ENCODE measurements at places on chromosomes 5 and 9. TPM values are rescaled to one million over a fixed set of nuclear protein-coding genes. Genes with fewer than 3 reads are reported as not detected.
A peak's percentile ranks its signal among the peaks of the same experiment; 100 is the strongest.

DNA sequence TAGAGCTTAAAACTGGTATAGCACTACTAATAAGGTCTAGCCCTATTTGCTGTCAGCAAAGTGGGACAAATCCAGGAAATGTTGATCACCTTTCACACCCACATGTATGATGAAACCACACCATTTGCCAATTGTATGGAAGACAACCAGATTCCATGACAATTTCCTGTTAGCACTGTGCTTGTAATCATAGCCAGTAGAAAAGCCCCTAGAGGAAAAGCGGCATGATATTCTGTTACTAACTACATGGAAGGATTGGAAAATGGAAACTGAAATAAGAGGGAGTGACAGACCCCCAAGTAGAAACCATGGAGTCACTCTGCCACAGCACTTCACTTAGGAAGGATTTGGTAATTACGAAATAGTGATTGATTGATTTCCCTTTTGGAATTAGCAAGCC, 923 bp downstream of the SPATA6L start:
- no peak overlapping the region for H3K27ac ChIP-seq
- H3K4me3 ChIP-seq = peak overlapping the region; percentile 68
- no peak for DNase-seq
- no peaks in the 10 kb centered on the region for H3K27me3 ChIP-seq

- no peaks in the 10 kb centered on the region for H3K27me3 ChIP-seq
- no peaks in the 10 kb centered on the region for H3K36me3 ChIP-seq
- no peak overlapping the region for H3K4me3 ChIP-seq
- H3K27ac ChIP-seq = no peak overlapping the region
- no peak for DNase-seq
- H3K4me1 ChIP-seq = no peaks in the 10 kb centered on the region
Measured at GRCh38 chr5:144377207-144377606, 206.5 kb downstream of the KCTD16 start.

GRCh38 chr9:20698782-20699181, 14.7 kb downstream of the FOCAD start:
- H3K27ac ChIP-seq = no peak overlapping the region
- no peaks in the 10 kb centered on the region for H3K36me3 ChIP-seq
- H3K4me3 ChIP-seq = no peak overlapping the region
- no peaks in the 10 kb centered on the region for H3K27me3 ChIP-seq
- DNase-seq = no peak

GRCh38 chr5:18098691-18099090, 464.4 kb downstream of the TAF11L14 start:
- no peak overlapping the region for H3K27ac ChIP-seq
- no peaks in the 10 kb centered on the region for H3K27me3 ChIP-seq
- H3K36me3 ChIP-seq = no peaks in the 10 kb centered on the region
- H3K4me1 ChIP-seq = no peaks in the 10 kb centered on the region
- no peak for DNase-seq

GRCh38 chr9:20396509-20396908, 225.8 kb downstream of the MLLT3 start:
- H3K27ac ChIP-seq = no peak overlapping the region
- peaks cover 35% of the 10 kb centered on the region for H3K4me1 ChIP-seq
- H3K27me3 ChIP-seq = no peaks in the 10 kb centered on the region
- no peak overlapping the region for H3K4me3 ChIP-seq

- H3K27ac ChIP-seq = no peak overlapping the region
- no peaks in the 10 kb centered on the region for H3K27me3 ChIP-seq
- H3K4me3 ChIP-seq = no peak overlapping the region
- no peaks in the 10 kb centered on the region for H3K36me3 ChIP-seq
- H3K4me1 ChIP-seq = no peaks in the 10 kb centered on the region
Measured at GRCh38 chr5:162025312-162025711, 42.3 kb upstream of the GABRG2 start.

GRCh38 chr9:137044502-137045177, 1.3 kb downstream of the NPDC1 start:
- no peak overlapping the region for H3K27ac ChIP-seq
- peaks cover 25% of the 10 kb centered on the region for H3K27me3 ChIP-seq
- no peaks in the 10 kb centered on the region for H3K36me3 ChIP-seq

- no peaks in the 10 kb centered on the region for H3K27me3 ChIP-seq
- H3K36me3 ChIP-seq = no peaks in the 10 kb centered on the region
- DNase-seq = no peak
- no peak overlapping the region for H3K4me3 ChIP-seq
- H3K4me1 ChIP-seq = no peaks in the 10 kb centered on the region
Measured at GRCh38 chr5:123754908-123755307, 242.9 kb downstream of the CSNK1G3 start.

DNA sequence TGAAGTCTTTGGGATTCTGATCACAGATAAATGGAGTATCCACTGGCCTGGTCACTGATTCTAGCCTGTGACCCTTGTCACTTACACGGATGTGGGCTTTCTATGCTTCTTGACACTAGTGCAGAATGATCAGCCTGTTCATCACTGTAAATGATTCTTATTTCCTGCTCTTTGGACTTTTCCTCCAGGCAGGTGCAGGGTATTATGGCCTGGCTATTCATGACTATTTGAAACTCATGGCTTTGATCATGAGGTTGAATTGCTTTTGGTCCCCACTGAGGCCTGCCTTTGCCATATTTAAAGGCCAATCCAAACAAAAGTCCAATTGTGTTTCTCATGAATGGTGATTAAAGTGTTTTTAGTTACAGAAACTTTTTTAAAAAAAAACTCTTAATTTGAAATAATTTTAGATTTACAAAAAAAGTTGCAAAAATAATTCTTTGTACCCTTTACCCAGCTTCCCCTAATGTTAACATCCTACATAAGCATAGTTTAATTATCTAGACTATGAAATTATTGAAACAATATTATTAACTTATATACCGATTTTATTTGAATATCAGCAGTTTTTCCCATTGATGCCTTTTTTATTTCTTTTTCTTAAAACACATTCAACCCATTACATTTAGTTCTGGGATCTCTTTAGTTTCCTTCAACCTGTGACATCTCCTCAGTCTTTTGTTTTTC, 68.1 kb downstream of the GALNT10 start:
- DNase-seq = no peak
- H3K27ac ChIP-seq = no peak overlapping the region

DNA sequence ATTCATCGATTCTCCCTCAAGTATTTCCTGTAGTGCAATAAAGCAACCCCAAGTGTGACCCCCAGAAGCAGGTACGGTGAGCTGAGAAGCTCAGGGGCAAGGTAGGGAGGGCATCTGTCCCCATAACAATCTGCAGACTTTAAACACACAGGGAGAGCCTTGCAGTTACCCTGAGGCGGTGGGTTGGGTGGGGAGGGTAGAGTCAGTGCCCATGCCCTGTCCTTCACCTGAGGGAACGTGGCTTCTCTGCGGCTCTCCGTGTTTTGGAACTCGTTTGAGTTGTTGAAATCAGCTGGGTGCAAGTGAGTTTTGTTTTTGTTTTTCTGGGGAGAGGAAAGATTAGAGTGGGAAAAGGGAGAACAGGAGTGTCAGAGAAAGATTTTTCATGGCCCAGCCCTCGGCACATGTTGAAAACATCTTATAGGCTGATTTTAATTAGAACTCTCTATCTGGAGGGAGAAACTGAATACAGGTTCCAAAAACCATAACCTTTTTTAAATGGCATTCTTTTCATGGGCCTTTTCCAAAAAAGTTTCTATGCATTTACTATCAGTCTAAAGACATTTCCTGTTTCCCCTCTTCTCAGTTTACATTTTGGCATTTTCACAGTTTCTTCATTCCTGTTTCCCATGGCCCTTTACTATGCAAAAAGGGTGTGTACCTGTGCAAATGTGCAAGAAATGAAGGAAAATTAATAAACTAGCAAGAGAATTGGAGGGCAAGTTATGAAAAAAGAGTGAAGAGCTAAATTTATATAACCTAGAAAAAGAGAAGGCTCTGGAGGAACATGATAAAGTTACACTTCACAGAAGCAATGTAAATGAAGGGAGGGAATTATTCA, 266.5 kb upstream of the VLDLR start:
- H3K4me3 ChIP-seq = no peak overlapping the region
- H3K27ac ChIP-seq = no peak overlapping the region
- DNase-seq = no peak
- H3K36me3 ChIP-seq = no peaks in the 10 kb centered on the region

DNA sequence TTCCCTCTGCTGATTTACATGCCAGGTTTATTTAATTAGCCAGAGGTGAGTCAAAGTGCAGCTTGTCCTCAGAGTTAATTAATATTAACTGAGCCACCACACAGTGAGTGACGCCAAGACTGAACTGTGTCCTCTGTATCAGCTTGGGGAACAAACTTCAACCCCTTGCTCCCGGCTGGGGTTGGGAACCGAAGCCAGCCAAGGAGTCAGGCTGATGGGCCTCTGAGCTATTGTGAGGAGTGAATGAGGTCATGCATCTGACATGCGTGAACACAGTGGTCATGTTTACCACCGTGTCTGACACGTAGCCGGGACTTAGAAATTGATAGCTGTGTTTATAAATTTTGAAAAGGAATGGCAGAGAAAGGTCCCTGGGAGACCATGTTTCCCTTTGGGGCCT, 17.1 kb downstream of the IGIP start:
- H3K36me3 ChIP-seq = no peaks in the 10 kb centered on the region
- H3K4me1 ChIP-seq = peaks cover 26% of the 10 kb centered on the region
- peaks cover 10% of the 10 kb centered on the region for H3K27me3 ChIP-seq

GRCh38 chr5:77993141-77993854, 217.2 kb upstream of the TBCA start:
- no peak overlapping the region for H3K4me3 ChIP-seq
- H3K27me3 ChIP-seq = no peaks in the 10 kb centered on the region
- no peak for DNase-seq
- H3K36me3 ChIP-seq = peaks cover 3% of the 10 kb centered on the region
- no peaks in the 10 kb centered on the region for H3K4me1 ChIP-seq
- H3K27ac ChIP-seq = no peak overlapping the region

DNA sequence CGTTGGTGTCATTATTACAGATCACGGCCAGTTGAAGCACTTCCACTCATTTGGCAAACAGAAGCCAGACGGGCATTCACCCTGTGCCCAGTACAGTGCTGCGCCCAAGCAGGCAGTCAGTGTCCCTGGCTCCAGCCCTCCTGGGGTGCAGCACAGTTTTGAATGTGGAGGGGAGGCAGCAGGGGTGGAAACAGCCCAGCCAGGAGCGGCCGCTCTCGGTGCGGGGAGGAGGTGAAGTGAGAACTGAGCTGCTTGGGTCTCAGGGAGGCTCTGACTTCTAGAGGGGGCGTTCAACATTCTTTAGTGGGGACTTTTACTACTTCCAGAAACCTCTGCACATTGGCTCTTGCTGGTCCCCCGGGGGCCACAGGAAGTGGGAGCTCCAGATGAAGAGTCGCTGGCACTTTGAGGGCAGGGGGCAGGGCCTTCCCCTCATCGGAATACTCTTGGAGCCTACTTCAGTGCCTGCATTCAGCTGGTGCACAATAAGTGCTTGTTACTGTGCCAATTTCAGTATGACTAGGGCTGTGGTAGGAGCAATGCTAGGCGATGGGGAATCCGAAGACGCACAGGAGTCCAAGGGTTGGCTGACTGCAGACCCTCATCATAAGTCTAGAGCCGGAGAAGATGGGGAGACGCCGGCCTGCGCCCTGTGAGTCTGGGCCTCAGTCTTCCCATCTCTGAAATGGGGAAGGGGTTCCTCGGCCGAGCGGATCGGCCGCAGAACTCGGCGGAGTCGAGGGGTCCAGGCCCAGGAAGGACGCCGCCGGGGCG, 492 bp upstream of the NEK6 start:
- DNase-seq = peak; percentile 26
- peak overlapping the region; percentile 80 for H3K4me3 ChIP-seq
- peaks cover 73% of the 10 kb centered on the region for H3K4me1 ChIP-seq
- H3K27ac ChIP-seq = peak overlapping the region; percentile 59

DNA sequence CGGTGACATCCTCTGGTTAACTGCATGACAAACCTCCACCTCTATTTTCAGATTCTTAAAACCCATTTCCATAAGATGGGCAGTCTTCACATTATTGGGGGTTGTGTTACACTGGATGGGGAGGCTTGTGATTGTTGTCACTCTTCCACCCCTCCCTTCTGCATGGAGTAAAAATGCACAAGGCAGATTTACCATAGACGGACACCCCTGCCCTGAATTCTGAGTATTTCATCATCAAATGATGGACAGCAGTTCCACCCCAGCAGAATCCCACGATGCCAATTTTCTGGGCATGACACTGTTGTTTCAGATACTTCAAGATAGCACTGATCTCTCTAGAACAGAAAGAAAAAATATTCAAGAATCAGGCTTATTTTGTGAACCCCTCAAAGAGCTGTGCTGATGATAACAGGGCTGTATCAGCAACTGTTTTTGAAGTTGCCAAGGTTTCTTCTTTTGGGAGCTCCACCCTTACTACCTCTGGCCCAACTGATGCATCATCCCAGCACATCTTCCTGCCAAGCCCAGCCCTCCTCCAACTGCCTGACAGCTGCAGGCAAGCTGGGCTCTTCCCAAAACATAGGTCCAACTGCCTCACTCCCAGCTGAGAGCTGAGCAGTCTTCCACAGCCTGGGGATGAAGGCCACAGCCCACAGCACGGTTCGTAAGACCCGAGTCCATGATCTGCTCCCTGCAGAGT, 21.4 kb downstream of the CMBL start:
- no peaks in the 10 kb centered on the region for H3K36me3 ChIP-seq
- H3K27ac ChIP-seq = no peak overlapping the region
- no peak overlapping the region for H3K4me3 ChIP-seq
- H3K4me1 ChIP-seq = peaks cover 18% of the 10 kb centered on the region
- H3K27me3 ChIP-seq = no peaks in the 10 kb centered on the region

DNA sequence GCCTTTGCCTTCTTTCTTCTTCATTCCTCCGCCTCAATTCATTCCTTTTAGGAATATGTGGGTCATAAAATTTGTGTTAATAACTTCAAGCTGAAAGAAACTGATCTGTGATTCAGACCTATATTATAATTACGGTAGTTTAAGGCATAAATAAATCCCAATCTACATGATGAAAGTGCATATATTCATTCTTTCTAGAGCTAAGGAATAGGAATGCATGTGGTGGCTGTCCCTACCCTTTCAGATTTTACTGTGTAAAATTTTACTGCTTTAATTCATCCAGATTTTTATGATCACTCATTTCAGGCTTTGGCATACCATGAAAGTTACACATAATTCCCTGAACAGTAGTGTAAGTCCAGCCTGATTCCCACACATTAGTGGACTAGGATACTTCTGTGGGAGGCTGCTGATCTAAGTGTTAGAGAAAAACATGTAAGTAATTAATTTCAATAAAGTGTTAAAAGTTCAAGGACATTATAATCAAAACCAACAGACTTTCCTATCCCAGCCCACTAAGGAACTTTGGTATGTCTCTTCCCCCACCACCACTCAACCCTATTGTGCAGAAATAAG, 83.1 kb downstream of the HINT1 start:
- no peak overlapping the region for H3K4me3 ChIP-seq
- no peaks in the 10 kb centered on the region for H3K36me3 ChIP-seq
- H3K4me1 ChIP-seq = peaks cover 17% of the 10 kb centered on the region
- H3K27ac ChIP-seq = no peak overlapping the region
- DNase-seq = no peak

Gene ECSCR
- 3.7 TPM for total RNA-seq

Gene NR2F1
- not detected for total RNA-seq

Gene EPB41L4A
- total RNA-seq = 0.95 TPM

Gene TMEM215
- not detected for total RNA-seq

Gene GLRX
- 33.2 TPM for total RNA-seq

Gene EGFLAM
- total RNA-seq = not detected

Gene C9orf152
- not detected for total RNA-seq

Gene SOHLH1
- not detected for total RNA-seq

All from activated CD4-positive, alpha-beta memory T cell treated with anti-CD3 and anti-CD28 coated beads for 36 hours (primary cell).